ENCODE measurements at places on chromosomes 5 and 9. TPM values are rescaled to one million over a fixed set of nuclear protein-coding genes. Genes with fewer than 3 reads are reported as not detected.

SEMA6A gene
- total RNA-seq = 65.3 TPM

CDK7 gene
- 25.2 TPM for total RNA-seq

FOXD4L3 gene
- not detected for total RNA-seq

PPWD1 gene
- total RNA-seq = 93.2 TPM

ACOT12 gene
- not detected for total RNA-seq

CDC20B gene
- 0.38 TPM for total RNA-seq

RXRA gene
- total RNA-seq = 31.5 TPM

DMRT3 gene
- total RNA-seq = 0.22 TPM

NR4A3 gene
- 5.1 TPM for total RNA-seq

PCDHB9 gene
- total RNA-seq = 5.9 TPM

IRX2 gene
- 11.8 TPM for total RNA-seq

HACD4 gene
- total RNA-seq = 5.1 TPM

DOCK8 gene
- 33.6 TPM for total RNA-seq

SECISBP2 gene
- total RNA-seq = 98.0 TPM

PROB1 gene
- 2.9 TPM for total RNA-seq

CCIN gene
- 0.60 TPM for total RNA-seq

PCDHB10 gene
- 12.9 TPM for total RNA-seq

ARID3C gene
- total RNA-seq = not detected

CNTNAP3 gene
- 34.9 TPM for total RNA-seq

SLC36A3 gene
- not detected for total RNA-seq

DND1 gene
- 0.60 TPM for total RNA-seq

Measured in camera-type eye (tissue), 1 donor.